NCI-H1436 (cell line): ENCODE measurements at places on chromosomes 4 and X.

GRCh38 chrX:17854531-17854930 lies 6.6 kb downstream of the RAI2 start:
- DNase-seq = no peak

GRCh38 chr4:183335369-183335940 lies 13.2 kb upstream of the CLDN24 start:
- no peak for DNase-seq

GRCh38 chr4:68123525-68123924 lies 6.1 kb downstream of the TMPRSS11F start:
- no peak for DNase-seq

DNA sequence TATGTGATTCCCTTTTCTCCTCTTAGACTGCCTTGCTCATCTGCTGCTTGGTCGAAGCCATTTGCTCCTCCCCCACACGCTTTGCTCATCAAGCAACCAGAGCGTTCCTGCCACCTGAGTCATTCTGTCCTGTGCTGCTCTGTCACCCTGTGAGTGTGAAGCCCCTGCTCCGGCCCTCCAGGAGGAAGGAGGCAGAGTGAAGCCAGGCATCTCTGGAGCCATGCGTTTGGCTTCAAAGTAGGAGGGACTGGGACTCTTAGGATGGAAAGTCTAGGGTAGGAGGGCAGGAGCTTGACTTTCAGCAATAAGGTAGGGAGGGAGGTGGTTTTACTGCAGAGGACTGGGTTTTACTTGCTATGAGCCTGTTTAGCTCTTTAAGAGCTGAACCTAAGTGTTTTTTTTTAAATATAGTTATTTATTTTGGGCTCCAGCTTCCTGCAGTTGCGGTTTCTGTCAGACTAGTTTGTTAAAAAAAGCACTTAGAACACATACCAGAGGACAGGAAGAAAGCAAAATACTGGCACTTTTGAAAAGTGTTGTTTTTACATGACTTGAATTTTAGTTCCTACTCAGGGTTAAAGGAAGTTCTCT lies 63.6 kb downstream of the SPINK2 start:
- DNase-seq = no peak

- DNase-seq = peak; percentile 50
Observed at GRCh38 chrX:109818976-109819375, 85.9 kb upstream of the ACSL4 start.

DNA sequence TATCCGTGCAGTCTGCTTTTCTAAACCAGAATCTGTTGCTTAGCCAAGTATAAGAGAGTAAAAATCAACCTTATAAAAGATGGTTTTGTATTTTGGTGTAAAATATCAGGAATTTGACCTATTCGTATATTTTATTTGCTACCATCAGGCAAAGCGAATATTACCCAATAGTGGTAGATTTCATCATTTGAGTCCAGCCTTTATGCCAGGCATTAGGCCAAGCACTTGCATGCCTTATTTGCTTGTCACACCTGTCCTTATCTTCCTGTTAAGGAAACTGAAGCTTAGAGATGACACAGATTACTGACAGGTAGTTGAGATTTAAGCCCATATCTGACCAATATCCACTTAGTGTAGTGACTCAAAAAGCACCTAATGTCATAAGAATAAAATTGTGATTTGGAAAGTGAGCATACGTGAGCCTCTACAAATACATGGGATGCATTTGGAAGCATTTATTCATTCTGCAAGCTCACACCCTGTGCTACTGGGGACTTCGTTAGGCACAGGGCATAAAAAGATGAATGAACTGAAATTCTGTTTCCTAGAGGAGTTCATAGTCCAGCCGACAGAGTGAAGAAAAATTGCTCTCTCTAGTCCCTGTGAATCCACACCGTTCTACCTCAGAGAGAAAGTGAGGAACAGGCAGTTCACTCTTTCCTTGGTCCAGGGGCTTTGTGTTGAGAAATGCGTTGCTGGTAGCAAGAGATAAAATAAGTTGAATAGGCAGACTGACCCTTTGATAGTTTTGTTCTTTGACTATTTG lies 2.3 kb upstream of the RNF212 start:
- DNase-seq = no peak

DNA sequence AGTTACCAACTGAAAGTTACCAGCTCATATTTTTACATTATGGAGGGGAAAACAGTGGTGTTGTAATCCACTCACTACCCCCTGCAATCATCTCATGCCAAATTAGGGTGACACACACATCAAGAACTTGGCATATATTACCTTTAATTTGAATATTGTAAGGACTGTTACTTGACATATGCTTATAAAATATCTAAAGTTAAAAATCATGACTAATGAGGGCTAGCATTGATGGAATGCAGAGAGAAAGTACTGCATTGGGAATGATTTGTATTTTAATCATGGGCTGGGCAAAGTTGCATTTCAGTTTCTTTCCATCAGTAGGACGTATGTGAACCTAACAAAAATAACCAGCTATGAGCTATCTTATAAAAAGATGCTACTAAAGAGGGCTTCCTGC lies 517.5 kb upstream of the GRIA3 start:
- no peak for DNase-seq

DNA sequence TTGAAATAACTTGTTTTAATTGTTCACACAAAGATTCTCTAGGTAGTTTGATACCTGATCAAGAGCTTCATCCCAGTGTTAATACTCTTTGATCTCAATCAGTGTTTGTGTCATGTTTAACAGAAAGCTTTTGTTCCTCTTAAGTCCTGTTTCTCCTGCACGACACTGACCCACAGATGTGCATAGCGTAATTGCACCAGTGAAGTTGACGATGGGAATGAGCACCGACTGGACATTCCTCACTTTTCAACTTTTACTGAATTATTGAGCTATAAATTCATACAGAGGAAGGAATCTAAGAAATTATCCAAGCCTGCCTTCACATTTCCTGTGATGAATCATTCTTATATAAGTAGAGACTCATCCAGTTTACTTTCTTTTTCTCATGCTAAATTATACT lies 878.7 kb upstream of the TENM3 start:
- no peak for DNase-seq

DNA sequence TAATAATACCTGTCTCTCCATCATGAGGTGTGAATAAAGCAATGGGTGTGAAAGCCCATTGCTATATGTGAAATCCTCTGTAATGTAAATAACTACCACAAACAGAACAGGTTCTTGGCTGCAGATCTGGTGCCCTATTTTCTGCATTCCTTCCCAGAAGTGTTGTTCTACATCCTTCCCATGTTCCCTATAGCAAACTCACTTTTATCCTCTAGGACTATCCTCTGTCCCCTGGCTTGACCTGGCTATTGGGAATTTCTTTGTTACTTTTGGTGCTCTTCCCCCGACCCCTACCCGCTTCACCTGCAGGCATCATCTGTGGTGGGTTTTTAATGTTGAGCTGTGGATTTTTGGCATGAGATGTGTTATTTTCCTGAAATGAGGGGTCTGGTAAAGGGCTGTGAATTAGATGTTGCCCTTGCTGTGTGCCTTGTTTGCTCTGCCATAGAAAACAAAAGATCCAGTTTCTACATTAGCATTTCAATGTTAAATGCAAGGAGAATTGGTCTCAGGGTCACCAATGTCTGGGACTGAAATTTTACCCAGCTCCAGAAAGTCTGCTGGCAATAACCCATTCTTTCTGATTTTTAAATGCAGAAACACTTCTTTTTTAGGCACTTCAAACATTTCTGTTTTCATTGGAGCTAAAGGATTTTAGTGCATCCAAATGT lies 13.6 kb upstream of the FREM3 start:
- DNase-seq = no peak

DNA sequence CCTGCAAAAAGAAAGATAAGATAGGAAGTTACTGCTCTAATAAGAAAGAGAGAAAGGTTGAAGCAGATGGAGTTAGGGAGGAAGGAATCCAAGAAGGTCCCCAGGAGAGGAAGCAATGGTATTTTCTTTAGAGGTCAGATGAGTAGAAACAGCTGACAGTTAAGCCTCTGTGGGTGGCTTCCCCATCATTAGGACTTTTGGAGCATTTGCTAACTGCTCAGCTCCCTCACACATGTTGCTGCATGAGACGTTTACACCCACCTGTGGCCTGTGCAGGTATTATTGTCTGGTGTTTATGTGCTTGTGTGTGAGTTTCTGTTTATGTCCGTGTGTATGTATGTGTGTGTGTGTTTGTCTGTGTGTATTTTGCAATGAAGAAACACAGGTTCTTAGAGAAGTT lies 346.8 kb downstream of the RAB28 start:
- no peak for DNase-seq

- DNase-seq = no peak
Observed at GRCh38 chr4:41935652-41936021, 408 bp downstream of the TMEM33 start.

DNA sequence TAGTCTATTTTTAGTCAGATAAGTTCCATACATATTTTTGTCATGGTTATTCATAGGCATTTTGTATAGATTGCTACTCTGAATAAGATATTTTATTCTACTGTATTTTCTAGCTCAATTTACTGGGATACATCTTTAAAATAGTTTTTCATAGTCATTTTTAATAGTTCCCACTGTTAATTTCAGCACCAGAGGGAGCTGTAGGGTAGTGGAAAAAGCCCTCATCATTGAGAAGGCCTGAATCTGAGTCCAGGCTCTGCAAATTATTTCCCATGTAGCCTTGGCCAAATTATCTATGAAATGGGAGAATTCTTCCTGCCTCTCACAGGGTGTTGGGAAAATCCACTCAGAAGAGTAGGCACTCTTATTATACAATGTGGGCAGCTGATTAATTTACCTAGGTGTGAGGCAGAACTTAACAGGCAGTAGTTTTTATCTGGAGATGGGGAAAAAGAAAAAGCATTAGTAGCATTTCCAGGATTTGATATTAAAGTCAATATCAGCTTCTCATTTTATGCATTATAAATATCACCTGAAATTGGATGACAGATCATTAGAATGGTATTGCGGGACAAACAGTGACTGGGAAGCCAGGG lies 102.9 kb upstream of the PAQR3 start:
- DNase-seq = peak; percentile 46

- no peak for DNase-seq
Observed at GRCh38 chrX:68660746-68661145, 13.3 kb downstream of the STARD8 start.

DNA sequence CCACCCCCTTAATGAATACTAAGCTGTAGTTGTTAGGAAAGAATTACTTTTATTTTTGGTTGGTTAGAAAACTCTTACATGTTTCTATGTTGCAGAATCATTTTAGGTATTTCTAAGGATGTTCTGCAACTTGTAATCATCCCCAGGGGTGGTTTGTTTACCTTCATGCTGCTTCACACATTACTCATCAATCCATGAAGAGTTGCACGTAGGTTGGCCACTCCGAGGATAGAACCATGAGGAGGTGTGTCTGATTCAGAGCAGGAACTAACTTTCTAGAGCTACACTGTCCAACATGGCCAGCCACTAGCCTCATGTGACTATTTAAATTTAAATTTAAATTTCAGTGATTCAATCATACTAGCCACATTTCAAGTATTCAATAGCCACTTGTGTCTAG lies 127.2 kb upstream of the FRMPD4 start:
- no peak for DNase-seq

GRCh38 chr4:94650690-94651089 lies 107.1 kb upstream of the BMPR1B start:
- DNase-seq = no peak

- no peak for DNase-seq
Observed at GRCh38 chr4:156941940-156942548, 29.6 kb downstream of the PDGFC start.

DNA sequence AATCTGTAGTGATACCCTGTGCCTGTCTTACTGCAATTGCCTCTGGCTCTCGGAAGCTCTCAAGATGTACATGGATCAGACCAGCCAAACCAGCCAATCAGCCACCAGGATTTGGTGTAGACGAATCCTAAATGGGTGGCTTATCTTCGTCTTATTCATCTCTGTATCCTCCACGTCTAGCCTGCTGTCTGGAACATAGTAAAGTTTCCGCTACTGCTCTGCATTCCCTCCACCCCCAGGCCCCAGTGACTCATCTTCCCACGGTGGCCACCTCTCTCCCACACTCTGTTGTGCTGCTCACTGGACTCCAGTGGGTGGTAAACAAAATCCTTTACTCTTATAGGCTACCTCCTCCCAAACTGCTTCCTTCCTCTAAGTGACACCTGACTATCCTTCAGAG lies 37.8 kb downstream of the SEPTIN6 start:
- DNase-seq = no peak
